ENCODE measurements at places on chromosomes 16 and 17. TPM values are rescaled to one million over a fixed set of nuclear protein-coding genes. Genes with fewer than 3 reads are reported as not detected.

Gene TRPV3
- total RNA-seq: 0.89 TPM

Gene ABCA10
- total RNA-seq: 0.11 TPM

Gene KRT17
- total RNA-seq: 3.8 TPM

Gene GPR179
- not detected for total RNA-seq

Gene NUPR1
- 54.8 TPM for total RNA-seq

Gene CMTM1
- total RNA-seq: 2.1 TPM

Gene RGS11
- total RNA-seq: 7.0 TPM

Gene KRT14
- not detected for total RNA-seq

Gene TBC1D3E
- total RNA-seq: not detected

Gene SLC38A8
- total RNA-seq: not detected

Gene FA2H
- not detected for total RNA-seq

Gene SLC38A10
- 137 TPM for total RNA-seq

Gene ENO3
- 0.38 TPM for total RNA-seq

Gene HSBP1
- 20.7 TPM for total RNA-seq

Gene KRTAP17-1
- not detected for total RNA-seq

Gene TBC1D3K
- not detected for total RNA-seq

Gene USH1G
- total RNA-seq: not detected

Gene CA7
- 0.65 TPM for total RNA-seq

Gene CDH1
- not detected for total RNA-seq

Gene ZNF594
- total RNA-seq: 5.1 TPM

Gene ALOX15B
- not detected for total RNA-seq

Gene SLC4A1
- not detected for total RNA-seq

Gene CLEC18B
- total RNA-seq: 0.22 TPM

Gene CES4A
- 5.0 TPM for total RNA-seq

Gene KRTAP16-1
- not detected for total RNA-seq

Gene CTRB2
- not detected for total RNA-seq

Gene HMOX2
- 40.8 TPM for total RNA-seq

Gene TNFRSF13B
- total RNA-seq: not detected

Gene CCL1
- total RNA-seq: not detected

Gene MYH1
- 0.11 TPM for total RNA-seq

Gene PPL
- 1.2 TPM for total RNA-seq

Gene KRT12
- not detected for total RNA-seq

Gene EPOP
- 4.3 TPM for total RNA-seq

Gene LGALS9B
- not detected for total RNA-seq

Gene TSPOAP1
- total RNA-seq: 0.76 TPM

Gene PPM1E
- not detected for total RNA-seq

Gene CACNA1H
- total RNA-seq: 0.11 TPM

Gene KRTAP4-6
- total RNA-seq: not detected

Gene SEC14L5
- not detected for total RNA-seq

Gene ZNF469
- 2.6 TPM for total RNA-seq

Gene CPNE7
- 10.1 TPM for total RNA-seq

Gene MYH13
- not detected for total RNA-seq

Gene SLFN14
- total RNA-seq: not detected

Gene CISD3
- total RNA-seq: 7.2 TPM

Gene OR2C1
- not detected for total RNA-seq

Gene PFN1
- total RNA-seq: 886 TPM

Gene SLC13A2
- not detected for total RNA-seq

Gene CD300LB
- not detected for total RNA-seq

Gene GAST
- not detected for total RNA-seq

Gene BORCS6
- 3.9 TPM for total RNA-seq
